Activated CD8-positive, alpha-beta memory T cell treated with anti-CD3 and anti-CD28 coated beads for 1 hour (primary cell): ENCODE measurements at places on chromosomes 5 and 9.

- no peak for DNase-seq
These were observed 27.2 kb downstream of the PAM start for GRCh38 chr5:102782217-102782872.

- no peak for DNase-seq
These were observed 12.8 kb upstream of the SRP19 start for GRCh38 chr5:112848116-112848811.

- DNase-seq: no peak
These were observed 1.1 kb downstream of the MAMDC2 start for GRCh38 chr9:70044490-70045307.

GRCh38 chr5:175554296-175554695, 75.9 kb downstream of the SFXN1 start:
- no peak for DNase-seq

GRCh38 chr5:76199336-76200318, 116.4 kb downstream of the SV2C start:
- no peak for DNase-seq

GRCh38 chr9:120424248-120424647, 155.7 kb downstream of the CDK5RAP2 start:
- DNase-seq: no peak

DNA sequence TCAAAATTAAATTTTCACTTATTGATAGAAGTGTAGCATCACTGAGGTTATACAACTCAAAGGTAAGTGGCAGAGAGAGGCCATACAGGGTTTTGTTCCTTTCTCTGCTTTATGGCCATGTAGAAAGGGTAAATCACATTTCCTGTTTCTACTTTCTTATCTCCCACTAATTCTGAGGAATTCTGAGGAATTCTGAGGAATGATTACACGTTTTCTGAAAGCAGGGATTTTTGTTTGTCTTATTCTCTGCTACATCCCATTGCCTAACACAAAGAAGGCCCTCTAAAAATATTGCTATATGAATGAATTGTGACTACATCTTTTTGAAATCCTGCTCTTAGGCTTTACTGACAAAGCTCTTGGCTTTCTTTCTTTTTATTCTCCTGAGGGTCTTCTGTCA, 516.9 kb upstream of the ZNF608 start:
- DNase-seq: no peak
